CD4-positive, alpha-beta T cell treated with Interferon gamma for 1 hour (primary cell): ENCODE measurements at places on chromosomes 4 and X.

GRCh38 chrX:151722241-151722846 lies 6.5 kb downstream of the FATE1 start:
- DNase-seq = no peak

DNA sequence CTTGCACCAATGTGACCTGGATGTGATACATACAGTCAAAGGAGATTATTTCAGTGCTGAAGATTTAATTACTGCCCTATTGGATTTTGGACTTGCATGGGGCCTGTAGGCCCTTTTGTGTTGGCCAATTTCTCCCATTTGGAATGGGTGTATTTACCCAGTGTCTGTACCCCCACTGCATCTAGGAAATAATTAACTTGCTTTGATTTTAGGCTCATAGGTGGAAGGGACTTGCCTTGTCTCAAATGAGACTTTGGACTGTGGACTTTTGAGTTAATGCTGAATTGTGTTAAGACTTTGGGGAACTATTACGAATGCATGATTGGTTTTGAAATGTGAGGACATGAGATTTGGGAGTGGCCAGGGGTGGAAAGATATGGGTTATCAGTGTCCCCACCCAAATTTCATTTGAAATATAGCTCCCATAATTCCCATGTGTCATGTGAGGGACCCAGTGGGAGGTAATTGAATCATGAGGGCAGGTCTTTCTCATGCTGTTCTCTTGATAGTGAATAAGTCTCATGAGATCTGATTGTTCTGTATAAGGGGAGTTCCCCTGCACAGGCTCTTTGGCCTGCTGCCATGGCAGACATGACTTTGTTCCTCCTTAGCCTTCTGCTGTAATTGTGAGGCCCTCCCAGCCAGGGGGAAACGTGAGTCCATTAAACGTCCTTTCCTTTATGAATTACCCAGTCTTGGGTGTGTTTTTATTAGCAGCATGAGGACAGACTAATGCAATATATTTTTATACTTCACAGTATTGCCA lies 362.2 kb upstream of the SPANXN4 start:
- DNase-seq = no peak

GRCh38 chr4:98996765-98997068 lies 1.2 kb downstream of the METAP1 start:
- DNase-seq = no peak

GRCh38 chrX:152640034-152640818 lies 2.5 kb downstream of the GABRQ start:
- no peak for DNase-seq

GRCh38 chr4:154478547-154478946 lies 13.1 kb downstream of the DCHS2 start:
- no peak for DNase-seq

DNA sequence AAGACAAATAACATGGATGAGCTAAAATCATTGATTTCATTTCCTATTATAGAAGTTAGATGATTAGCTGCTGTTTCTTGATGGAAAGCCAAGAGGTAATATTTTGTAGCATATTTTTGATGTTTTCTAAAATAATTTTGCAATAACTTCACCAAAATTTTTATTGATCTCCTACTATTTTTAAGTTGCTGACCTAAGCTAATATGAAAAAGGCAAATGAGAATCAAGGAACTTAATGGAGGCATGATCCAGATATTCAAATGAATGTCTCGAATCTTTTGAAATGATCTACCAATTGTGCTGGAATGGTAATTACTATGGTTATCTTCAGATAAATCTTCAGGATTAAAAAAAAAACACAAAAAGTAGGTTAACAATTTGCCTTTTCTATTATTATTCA lies 1591.4 kb upstream of the PCDH7 start:
- DNase-seq = no peak

DNA sequence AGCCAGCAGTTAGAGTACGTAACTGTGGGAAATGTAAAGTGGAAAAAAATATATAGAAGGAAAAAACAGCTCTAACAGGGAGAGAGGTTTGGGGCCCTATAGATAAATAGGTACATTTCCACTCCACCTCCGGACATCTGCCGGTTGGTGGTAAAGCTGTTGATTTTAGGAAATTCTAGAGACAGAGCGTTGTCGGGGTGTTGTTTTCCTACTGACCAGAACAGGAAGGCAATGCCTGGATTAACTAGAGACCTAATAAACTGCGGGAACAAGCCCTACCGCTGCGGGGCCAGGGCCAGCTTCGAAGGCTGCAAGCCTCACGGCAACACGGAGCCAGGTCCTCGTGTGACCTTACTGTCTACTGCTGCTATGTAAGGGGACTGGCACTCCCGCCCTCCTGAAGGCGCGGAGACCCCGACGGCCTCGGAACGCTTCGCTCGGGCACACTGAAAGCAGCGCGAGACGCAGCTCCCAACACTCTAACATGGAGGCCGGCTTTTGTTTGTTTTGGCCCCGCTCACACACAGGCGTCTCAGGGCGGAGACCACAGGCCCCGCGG lies 702 bp upstream of the CDKN2AIP start:
- DNase-seq = no peak

DNA sequence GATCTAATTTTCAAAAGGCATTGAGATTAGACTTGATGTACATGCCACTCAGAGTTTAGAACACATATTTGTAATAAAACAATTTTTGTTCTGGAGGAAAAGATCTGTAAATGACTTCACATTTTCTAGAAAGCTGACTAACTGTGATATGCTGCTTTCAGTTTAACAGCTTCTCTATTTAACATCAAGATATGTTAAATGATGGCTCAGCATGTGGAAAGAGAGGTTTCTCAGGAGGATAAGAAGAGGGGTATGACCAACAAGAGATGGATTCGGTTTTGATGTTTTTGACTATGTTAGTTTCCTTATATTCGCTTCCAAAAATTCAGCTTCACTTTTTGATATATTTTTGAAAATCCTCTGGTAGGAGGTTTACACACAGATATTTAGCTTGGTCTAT lies 698.7 kb downstream of the GLUD2 start:
- no peak for DNase-seq

DNA sequence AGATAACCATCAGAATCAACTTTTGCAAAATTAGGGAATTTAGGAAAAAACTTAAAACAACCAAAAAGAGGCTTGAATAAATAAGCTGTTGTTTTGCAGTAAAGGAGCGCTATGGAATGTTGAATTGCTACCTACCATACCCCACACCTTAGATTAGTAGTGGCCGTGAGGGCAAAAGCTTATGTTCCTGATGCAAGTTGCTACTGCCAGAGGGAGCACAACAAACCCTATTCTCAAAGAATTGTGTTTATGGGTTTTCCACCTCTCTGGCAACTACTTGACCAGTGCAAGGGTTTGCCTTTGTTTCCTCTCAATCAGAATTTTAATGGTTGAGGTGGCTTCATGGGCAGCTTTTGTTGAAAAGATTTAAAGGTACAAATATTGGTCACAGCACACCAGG lies 268.1 kb downstream of the LAS1L start:
- no peak for DNase-seq

DNA sequence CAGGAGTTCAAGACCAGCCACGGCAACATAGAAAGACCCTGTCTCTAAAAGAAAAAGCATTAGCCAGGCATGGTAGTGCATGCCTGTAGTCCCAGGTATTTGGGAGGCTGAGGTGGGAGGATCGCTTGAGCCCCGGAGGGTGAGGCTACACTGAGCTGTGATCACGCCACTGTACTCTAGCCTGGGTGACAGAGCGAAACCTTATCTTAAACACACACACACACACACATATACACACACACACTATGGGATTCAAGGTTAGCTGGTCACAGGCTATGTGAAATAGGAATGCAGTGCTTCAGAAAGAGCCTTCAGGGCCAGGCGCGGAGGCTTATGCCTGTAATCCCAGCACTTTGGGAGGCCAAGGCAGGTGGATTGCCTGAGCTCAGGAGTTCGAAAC lies 23.5 kb downstream of the NLGN3 start:
- DNase-seq = no peak

- peak; percentile 33 for DNase-seq
Observed at GRCh38 chrX:131677655-131678628, 134.1 kb downstream of the OR13H1 start.

DNA sequence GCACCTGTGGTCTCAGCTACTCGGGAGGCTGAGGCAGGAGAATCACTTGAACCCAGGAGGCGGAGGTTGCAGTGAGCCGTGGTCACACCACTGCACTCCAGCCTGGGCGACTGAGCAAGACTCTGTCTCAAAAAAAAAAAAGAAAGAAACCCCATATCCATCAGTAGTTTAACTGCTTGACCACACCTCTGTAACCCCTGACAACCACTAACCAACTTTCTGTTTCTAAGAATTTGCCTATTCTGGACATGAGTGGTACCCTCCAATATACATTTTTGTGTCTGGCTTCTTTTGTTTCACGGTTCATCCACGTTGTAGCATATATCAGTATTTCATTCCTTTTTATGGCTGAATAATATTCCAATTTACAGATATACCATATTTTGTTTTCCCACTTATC lies 9.1 kb downstream of the PPAT start:
- no peak for DNase-seq

DNA sequence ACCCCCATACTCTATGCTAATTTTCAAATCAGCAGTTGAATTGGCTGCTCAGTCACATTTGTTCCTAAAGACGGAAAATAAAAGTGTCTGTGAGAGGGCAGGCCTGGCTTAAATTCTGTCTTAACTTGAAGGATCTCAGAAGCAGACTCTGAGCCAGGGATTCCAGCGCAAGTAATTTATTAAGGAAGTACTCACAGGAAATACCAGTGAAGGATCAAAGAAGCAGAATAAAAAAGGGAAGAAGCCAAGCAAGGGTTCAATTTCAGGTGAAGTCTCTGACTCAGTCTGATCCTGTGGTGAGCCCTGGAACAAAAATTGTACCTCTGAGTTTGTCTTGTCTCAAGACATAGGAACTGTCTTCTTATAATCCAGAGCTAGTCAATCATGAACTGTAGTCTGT lies 52.2 kb downstream of the IL1RAPL1 start:
- no peak for DNase-seq

DNA sequence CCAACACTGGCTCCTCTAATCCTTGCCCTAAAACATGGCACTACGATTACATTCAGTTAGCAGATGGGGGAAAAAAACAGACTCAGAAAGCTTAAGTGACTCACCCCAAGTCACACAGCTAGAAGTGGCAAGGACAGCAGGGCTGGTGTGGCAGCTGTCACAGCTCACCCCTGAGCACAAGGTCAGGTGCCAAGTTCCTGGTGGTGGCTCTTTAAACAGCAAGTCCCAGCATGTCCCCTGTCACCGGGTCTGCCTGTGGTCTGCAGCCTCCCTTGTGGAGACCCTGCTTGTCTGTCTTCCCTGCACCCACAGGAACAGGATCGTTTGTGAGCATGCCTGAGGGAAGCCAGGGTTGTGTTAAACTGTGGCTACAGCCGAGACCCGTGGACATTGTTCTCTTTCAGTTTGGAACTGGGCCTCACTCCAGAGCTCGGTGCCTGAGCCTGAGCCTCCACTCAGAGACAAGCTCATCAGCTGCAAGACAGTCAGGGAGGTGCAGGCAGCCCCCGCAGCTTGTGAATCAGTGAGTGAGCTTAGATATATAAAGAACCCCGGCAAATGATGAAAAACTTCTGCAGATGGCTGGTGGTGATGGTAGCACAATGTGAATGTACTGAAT lies 260.8 kb downstream of the BCOR start:
- DNase-seq = no peak

- DNase-seq = no peak
Observed at GRCh38 chr4:38995660-38996005, 36.6 kb downstream of the TMEM156 start.

GRCh38 chr4:44761306-44761705 lies 35.0 kb upstream of the GNPDA2 start:
- no peak for DNase-seq
